Stimulated activated CD4-positive, alpha-beta T cell treated with anti-CD3 and anti-CD28 coated beads, Interleukin-15, amount 100 ng/mL, for 48 hours (primary cell): ENCODE measurements at places on chromosomes 11 and 22.

GRCh38 chr11:124446916-124447315, 1.4 kb upstream of the OR8B8 start:
- no peak for DNase-seq

DNA sequence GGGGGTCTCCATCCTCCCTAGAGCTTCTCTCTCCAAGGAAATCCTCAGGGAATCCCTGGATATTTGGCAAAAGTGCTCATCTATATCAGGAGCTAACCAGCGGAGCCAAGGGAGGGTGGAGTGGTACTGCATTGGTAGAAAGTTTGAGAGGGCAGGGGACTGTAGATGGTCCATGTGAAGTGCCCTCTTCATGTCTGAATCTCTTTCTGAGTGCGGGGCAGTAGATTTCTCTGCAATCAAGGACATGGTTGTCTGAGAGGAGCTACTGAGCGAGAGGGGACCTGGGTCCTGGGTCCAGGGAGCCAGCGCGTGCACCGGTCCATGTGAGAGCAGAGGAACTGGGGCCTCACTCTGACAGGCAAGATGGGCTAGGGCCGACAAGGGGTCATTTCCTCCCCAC, 701 bp downstream of the DIXDC1 start:
- DNase-seq: no peak

GRCh38 chr11:120974965-120975364, 48.9 kb upstream of the TBCEL start:
- no peak for DNase-seq

DNA sequence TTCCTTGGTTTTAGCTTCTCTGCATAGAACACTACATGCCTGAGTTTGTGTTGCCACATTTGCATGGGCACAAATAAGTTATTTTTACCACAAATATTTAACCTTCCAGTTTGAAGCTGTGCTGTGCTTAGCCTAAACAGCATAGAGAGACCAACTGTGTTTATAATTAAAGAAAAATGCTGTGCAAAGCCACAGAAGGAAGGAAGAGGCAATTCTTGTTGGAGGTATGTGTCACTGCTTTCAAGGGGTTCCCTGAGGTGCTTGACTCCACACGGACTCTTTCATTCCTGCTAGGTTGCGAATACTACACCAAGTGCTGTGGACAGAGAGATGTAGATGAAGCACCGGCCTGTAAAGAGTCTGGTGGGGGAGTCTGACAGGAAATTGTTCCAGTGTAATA, 47.6 kb upstream of the OLFML1 start:
- DNase-seq: no peak

GRCh38 chr11:111454561-111455192, 57.5 kb downstream of the BTG4 start:
- DNase-seq: peak; percentile 61

GRCh38 chr22:44304911-44305310, 7.8 kb downstream of the SHISAL1 start:
- DNase-seq: no peak

GRCh38 chr11:45468267-45468856, 182.2 kb upstream of the SYT13 start:
- DNase-seq: no peak

DNA sequence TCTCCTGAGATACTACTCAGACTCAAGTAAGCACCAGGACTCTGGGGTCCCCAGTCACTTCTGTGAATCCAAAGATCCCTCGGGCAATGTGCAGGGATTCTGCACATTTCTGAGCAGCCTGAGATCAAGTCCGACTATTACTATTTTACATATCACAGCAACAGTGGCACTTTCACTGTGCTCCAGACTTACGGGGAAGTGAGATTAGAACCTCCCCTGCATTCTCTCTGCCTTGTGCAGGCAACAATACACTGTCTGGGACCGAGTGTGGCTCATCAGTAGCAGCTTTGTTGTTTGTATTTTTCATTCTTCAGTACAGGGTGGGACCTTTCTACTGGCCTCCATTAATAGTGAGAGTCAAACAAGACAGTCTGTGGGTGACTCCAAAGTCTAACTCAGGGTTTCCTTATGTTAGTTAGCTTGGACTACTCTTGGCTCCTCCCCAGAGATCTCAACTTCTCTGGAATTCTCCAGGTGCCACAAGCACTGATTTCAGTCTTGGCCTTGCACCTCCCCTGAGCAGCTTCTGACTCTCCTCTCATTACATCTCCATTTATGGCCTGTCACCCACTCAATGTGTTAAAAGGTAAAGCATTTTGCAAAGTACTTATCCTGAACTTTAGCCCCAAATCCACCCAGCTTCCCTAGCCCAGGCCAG, 76.2 kb upstream of the TOP3B start:
- DNase-seq: no peak

- DNase-seq: no peak
Measured at GRCh38 chr11:121508449-121508848, 55.7 kb upstream of the SORL1-AS1 start.

GRCh38 chr22:46076651-46077339, 73.5 kb upstream of the PPARA start:
- DNase-seq: no peak
